ENCODE measurements at places on chromosomes 4 and X.

GRCh38 chr4:3366893-3367775 is 74.3 kb downstream of the RGS12 start:
- no peak for DNase-seq

DNA sequence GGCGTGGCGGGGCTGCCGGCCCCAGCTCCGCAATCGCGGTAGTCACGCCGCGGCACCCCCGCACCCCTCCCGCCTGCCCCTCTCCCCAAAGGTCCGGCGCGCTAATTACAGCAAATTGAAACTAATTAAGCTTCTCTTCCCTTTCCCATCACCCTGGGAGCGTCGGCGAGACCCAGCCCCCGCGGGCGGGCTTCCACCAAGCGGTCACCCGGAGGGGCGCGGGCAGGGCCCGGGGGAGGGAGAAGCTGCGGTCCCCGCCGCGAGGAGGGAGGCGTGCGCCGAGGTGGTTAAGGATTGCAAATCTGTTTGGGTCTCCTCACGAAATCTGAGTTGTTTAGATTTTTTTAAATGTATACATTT is 13.1 kb downstream of the ARX start:
- no peak for DNase-seq

DNA sequence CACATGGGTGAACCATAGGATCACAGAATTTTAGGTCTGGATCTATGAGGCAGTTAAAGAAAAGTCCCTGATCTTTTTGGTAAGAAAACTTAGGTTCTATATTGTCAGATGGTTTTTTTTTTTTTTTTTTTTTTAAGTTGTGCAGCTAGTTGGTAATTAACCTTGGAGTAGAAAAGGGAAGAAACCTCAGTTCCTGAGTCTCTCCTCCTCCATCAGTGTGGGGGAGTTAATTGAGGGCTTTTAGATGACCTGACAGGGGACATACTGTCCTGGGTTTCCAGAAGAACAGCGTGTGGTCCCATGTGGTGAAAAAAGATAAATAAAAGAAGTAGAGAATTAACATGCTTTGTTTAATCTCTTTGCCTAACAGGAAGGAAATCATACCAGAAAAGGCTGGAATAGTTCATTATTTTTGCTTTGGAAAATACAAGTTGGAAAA is 123.7 kb downstream of the ARHGAP10 start:
- no peak for DNase-seq

DNA sequence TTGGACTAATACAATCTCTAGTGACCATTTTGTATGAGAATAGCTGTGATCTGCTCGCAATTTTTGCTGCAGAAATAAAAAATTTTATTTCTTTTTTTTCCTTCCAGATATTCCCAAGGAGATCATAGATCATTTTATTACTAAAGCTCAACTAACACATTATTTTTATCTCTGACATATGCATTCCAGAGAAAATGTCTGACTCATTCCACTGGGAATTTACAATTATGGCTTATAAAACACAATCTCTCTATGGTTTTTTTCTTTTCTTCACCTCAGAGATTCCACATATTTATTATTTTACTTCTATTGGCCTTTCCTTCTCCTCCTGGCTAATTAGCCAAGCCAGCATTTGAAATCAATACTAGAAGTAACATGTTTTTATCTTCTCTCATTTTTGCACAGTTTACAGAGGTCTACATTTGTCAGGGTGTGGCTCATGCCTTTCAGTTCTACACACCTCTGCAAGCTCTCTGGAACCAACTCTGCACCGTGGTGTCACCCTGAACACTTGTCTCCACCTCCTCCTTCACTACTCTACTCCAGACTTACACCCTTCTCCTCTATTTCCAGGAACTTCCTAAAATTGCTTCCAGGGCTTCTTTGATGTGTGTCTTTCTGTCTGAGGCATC is 59.8 kb upstream of the GPM6A start:
- no peak for DNase-seq

DNA sequence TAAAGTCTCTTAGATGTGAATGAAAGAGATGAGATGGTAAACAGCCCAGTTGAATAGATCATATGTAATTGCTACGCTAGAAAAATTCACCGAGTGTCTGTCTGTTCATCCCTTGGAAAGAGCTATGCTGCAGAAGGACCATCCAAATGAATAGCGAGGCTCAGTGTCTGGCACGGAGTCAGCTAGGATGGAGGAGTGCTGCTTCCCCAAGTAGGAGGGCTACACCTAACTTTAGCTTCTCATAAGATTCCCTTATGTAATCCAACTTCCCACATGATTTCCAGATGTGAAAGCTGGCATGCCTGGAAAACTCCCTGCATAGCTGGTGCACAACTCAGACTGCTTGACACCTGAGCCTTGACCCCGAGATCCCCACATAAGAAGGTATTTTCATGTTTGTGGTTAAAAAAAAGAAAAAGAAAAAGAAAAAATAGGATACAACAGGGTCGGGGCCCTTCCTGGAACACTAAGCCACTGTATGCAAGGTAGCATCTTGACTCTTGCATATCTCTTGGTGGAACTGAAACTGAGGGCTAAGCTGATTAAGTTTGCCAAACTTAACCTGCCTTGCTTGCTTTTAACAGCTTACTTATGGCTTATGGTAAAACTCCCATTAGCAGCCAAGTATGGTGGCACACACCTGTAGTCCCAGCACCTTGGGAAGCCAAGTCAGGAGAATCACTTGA is 82.3 kb downstream of the FREM3 start:
- no peak for DNase-seq

DNA sequence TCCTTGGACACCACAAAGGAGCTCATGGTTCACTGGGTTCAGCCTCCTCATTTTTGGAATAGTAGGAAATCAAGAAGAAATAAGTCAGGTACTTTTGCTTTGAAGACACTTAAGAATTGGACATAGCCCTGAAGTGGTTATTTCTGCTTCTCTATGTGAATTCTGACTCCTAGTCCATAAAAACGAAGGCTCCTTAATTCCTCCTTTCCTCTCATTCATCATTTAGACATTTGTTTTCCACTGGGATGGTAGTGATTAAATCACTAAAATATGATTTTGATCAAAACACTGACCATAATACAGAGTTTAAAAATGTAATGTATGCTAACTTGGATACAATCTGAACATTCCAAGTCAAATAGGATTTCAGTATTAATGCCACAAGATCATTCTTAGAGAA is 34.7 kb upstream of the CYP2U1 start:
- DNase-seq, result no peak

DNA sequence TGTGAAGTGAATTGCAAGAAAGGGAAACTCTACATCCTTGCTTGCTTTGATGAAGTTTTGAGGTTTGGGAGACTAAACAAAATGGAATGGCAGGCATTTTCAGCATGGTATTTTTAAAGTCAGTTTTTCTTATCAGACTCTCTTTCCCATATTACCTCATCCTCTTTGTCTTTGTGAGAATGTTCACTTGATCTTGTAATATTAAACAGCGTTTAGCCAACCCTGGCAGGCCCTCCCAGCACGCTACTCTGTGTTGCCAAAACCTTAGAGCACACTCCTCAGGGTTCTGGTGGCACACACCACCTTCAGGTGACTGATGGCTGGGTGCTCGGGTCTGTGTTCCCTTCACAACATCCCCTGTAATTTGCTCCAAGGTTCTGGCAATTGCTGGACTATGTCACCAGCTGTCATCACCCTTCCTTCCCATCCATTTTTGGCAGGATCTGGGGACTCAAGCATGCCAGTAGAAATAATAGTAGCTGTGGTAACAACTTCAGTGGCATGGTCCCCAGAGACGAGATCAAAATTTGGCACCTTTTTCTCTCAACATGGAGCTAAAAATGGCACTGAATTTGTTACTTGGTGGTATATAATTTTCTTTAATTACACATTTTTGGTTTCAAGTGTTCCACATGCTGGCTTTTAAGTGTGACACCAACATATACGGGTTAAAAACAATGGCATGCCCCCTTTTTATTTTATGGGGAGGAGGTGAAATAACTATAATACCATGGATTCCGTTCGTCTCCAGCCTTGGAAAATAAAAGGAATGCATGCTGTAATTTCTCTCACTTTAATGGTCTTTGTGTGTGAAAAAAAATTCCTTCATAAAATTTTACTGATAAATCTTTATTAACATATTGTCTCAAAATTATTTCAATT is 273.1 kb downstream of the DCTD start:
- no peak for DNase-seq

GRCh38 chr4:118773429-118773792 is 62.5 kb downstream of the SEC24D start:
- DNase-seq, result no peak

- DNase-seq, result no peak
Observed at GRCh38 chr4:77921701-77922100, 59.1 kb downstream of the MRPL1 start.

- DNase-seq, result no peak
Observed at GRCh38 chr4:17033025-17033767, 134.8 kb upstream of the LDB2 start.

GRCh38 chrX:124829930-124830329 is 483.6 kb downstream of the SH2D1A start:
- DNase-seq, result peak; percentile 2

DNA sequence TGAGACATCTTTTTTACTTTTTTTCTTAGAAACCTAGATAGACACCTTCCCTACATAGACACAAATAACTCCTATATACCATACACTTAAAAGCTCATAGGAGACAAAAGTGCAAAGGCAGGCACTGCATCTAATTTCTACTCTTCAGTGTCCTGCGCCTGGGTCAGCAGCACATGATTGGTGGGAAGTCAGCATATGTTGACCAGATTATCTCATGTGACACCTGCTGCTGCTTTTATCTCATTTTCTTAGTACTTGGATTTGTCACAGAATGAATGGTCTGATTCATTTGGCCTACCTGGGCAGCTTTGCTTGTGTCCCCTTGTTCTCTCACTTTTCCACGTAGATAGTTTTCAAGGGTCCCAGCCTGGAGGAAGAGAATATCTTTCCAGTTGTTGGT is 24.9 kb upstream of the LNX1 start:
- DNase-seq, result no peak

DNA sequence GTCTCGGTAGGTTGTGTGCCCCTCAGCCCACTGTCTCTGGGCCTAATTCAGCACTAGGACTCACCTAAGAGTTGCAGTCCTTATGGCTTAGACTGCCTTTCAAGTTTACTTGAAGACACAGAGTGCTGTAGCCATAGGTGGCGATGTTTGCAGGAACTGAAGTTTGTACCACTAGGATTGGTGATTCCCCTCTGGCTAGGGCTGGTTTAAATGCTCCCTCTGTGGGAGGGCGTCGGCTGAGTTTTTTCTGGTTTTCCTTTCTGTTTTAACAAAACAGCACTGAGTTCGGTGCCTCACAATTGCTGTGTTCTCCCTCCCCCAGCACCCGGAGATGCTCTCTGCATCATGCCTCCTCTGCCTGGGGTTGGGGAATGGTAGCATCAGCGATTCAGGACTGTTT is 480.9 kb downstream of the PCDH11X start:
- DNase-seq, result no peak

- DNase-seq, result no peak
Observed at GRCh38 chr4:88446124-88446523, 10.8 kb upstream of the HERC5 start.

- DNase-seq, result no peak
Observed at GRCh38 chrX:123743312-123743711, 10.5 kb upstream of the THOC2 start.

- peak; percentile 8 for DNase-seq
Observed at GRCh38 chrX:63746278-63746677, 38.7 kb downstream of the ARHGEF9 start.

GRCh38 chrX:317424-318067 is 1.1 kb downstream of the GTPBP6 start:
- DNase-seq, result peak; percentile 99

DNA sequence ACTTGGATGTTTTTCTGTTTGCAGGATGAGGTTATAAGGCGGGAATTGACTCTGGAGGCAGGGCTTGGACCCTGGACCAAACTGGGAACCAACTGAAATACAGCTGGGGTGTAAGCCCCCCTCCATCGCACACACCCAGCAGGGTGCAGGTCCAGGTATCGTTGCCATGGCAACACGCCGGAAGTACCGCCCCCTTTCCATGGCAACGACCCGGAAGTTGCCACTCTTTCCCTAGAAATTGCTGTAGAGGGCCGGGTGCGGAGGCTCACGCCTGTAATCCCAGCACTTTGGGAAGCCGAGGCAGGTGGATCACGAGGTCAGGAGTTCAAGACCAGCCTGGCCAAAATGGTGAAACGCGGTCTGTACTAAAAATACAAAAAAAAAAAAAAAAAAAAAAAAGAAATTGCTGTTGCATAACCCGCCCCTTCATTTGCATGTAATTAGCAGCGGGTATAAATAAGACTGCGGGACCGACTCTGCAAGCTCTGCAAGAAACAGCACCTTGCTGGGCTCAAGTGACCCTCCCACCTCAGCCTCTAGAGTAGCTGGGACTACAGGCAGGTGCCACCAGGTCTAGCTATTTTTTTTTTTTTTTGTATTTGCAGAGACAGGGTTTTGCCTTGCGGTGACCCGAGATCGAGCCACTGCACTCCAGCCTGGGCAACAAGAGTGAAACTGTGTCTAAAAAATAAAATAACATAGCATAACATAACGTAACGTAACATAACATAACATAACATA is 139.6 kb downstream of the CRLF2 start:
- DNase-seq, result no peak

- no peak for DNase-seq
Observed at GRCh38 chr4:62053974-62054373, 853.8 kb downstream of the ADGRL3 start.
